Activated gamma-delta T cell treated with Interleukin-2 at 50 U/mL for 16 hours (primary cell): ENCODE measurements at places on chromosomes 1 and 21.

DNA sequence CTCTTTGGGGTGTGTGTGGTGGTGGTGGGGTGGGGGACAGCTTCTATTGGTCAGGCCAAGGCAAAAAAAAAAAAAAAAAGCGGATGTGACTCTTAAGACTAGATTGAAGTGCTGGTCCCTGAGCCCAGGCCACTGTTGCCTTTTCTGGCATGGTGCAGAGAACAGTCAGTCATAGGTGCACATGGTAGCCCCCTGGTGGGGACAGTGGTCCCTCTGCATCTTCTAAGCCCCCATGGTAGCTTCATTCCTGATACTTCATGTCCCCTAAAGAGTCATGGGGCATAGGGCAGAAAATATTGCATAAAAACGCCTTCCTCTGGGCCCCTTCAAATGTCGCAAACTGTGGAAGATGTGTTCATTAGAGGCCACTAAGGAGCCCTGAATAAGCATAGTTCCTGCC is 371.8 kb downstream of the NPHP4 start:
- DNase-seq: no peak

DNA sequence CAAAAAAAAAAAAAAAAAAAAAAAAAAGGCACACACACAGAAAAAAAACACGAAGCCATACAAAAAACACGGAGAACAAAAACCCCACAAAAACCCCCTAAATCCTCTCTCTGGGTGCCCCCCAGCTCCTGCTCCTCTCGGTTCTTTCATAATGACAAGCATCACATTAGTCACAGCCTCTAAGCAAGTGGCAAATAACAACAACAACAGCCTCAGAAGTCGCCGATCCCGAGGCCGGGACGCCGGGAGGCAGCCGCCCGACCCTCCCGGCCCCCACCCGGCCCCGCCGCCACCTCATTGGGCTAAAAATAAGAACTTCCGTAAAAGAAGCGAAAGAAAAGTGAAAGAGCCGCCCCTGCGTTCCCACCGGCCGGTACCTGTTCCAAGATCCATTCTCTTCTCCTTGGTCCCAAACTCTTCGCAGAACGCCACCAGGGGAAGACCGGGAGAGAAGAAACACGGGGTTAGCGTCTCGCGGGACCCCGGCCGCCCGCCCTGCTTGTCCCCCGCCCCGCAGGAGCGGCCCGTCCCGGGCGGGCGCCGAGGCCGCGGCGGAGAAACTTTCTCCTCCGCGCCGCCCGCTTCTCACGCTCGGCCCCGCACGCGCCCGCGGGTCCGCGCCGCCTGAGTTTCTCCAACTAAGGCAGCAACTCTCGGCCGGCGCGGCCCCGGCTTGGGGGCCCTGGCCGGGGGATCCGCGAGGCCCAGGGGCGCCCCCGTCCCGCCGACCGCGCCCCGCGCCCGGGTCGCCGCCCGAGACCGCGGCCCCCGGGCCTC is 102.8 kb downstream of the CASZ1 start:
- DNase-seq: peak; percentile 30

- DNase-seq: no peak
Measured at GRCh38 chr1:218785928-218786327, 387.8 kb upstream of the LYPLAL1 start.

GRCh38 chr1:2233997-2234761 is 6.1 kb downstream of the SKI start:
- DNase-seq: peak; percentile 85

- DNase-seq: no peak
Measured at GRCh38 chr1:208090388-208091301, 153.5 kb downstream of the PLXNA2 start.

- DNase-seq: no peak
Measured at GRCh38 chr1:8204826-8205225, 113.1 kb upstream of the SLC45A1 start.

DNA sequence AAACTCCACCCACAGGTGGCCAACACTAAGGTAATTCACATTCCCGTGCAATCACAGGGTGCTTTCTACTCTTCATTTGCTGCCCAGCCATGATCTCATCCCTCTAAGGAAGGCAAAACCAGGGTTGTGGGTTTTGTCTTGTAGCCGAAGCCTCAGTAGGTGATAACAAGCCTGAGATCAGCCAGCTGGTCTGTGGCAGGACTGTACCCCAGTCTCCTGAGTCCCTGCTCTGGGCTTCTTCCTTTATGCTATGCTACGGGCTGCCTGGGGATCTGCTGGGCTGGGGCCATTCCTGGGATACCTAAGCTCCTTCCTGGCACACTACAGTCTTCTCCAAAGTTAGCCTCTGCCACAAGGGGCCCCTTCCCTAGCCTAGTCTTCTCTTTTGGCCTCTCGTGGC is 9.8 kb downstream of the PPFIA4 start:
- no peak for DNase-seq

DNA sequence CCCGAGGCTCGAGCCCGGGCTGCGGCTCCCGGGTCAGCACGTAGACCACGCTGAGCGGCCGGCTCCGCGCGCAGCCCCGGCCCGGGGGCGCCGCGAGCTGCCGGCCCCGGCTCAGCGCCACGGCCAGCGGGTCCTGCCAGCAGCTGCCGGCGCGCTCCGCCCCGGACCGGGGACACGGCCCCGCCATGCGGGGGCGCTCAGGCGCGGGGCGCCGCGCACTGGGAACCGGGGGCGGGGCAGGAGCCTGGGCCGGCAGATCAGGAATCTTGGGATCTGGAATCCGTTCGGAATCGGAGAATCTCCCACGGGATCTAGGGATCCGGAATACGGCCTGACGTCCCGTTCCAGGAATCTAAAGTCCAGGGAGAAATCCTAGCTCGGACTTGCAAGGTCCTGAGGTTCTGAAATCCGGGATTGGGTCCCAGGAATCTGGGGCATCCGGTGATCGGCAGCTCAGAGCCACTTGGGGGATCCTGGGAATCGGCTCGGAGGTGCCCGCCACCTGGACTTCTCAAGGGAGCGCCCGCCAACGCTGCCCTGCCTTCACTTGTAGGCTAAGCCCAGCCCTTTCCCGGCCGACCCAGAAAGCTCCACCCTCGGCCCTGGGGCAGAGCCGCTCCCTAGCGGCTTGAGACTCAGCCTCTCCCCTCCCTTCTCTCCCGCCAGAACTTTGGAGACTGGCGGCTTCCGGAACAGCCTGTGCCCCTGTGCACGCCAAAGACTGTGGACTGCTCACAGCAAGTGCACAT is at the start of gene MAP3K6:
Gene MAP3K6, minus strand, starts transcription at position 551 of the 749 bp plus-strand sequence. Its CDS starts 364 bp downstream, at position 187.
- no peak for DNase-seq

DNA sequence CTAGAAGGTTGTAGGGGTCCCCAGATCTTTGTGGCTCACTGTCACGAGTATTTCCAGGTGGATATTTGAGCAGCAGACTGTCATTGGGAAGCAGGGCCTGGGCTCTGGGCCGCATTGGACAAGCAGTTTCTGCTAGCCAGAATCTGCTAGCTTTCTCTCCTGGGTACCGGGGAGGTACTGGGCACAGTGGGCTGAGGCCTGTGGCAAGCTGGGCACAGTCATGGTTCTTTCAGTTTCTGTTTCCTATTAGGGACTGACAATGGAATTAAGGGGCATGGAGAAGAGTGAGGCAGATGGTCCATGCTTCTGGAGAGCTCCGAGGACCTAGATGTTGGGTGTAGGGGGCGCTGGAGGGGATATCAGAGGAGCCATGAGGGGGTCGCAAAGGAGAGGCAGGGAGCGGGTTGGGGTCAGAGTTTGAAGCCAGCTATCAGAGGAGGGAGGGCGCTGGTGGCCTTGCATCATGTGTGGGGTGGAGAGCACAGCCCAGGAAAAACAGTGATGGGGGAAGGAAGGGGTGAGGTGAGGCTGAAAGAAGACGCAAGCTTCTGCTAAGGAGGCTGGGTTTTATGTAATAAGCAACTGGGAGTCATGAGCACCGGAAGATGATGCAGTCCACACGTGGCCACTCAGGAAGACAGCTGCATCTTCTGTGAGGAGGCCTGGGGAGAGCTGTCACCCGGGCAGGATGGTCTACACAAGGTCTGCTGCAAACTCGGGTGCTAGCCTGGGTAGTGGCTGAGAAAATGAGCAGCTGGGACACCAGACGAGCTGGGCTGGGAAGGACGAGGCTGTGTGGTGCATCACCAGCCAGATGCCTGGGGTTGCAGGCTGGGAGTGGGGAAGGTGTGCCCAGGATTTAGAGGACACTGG is 72.7 kb downstream of the IER5 start:
- DNase-seq: no peak
